HFFc6 (cell line): ENCODE measurements at places on chromosomes 3 and 15. TPM values are rescaled to one million over a fixed set of nuclear protein-coding genes. Genes with fewer than 3 reads are reported as not detected.

GRCh38 chr15:94670438-94671034 is 439.2 kb downstream of the MCTP2 start:
- DNase-seq = peak; percentile 48

DNA sequence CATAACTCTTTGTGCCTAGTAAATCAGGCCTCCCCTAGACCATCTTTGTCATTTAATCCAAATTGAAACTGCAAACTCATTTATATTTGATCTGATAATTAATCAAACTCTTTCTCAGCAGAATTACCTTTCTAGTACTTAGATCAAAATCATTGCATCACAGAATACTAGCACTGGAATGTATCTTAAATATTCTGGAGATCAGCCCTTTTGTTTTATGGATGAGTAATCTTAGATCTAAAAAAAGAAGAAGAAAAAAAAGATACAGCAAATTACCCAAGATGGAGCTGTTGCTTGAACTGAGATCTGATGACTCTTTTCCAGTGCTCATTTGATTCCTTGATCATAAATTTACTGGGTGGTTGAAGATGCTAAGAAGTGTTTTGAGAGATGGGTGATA is 47.9 kb downstream of the NAALADL2 start:
- no peak for DNase-seq

Gene EAF2
- 1.0 to 1.8 TPM (median 1.5 TPM) in 3 replicates for total RNA-seq

DNA sequence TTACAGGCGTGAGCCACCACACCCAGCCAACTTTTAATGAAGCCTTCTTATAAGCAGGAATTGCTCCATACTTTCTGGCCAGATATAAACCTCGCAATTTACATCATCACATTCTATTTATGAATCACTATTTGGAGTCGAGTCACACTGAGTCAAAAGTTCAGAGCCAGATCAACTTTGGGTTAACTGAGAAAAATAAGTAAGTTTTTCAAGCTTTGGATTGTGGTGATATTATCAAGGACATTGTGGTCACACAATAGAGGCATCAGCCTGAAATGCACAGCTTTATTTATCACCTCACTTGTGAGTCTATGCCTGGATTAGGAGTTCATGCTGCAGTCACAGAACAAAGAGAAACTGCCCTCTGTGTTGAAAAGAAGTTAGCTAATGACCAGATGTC is 1163.5 kb downstream of the ROBO1 start:
- DNase-seq = peak; percentile 43

DNA sequence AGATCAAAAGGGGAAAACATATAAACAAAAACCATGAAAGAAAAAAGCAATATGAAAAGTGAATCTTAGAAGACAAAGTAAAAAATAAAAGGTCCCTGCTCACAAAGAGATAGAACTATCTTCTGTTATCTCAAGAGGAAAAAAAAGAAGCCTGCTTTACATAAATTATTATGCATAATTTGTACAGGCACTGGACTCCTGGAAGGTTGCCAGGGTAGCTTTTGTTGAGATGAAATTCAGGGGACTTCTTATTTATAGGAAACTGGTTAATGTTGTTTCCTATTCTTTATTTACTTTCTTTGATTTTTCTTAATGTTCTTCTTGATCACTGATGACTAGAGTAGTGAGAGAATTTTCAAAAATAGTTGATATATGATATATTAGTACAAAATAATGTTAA is 66.9 kb downstream of the PPM1L start:
- no peak for DNase-seq
